ENCODE measurements at places on chromosomes 12 and 14. TPM values are rescaled to one million over a fixed set of nuclear protein-coding genes. Genes with fewer than 3 reads are reported as not detected.

DNA sequence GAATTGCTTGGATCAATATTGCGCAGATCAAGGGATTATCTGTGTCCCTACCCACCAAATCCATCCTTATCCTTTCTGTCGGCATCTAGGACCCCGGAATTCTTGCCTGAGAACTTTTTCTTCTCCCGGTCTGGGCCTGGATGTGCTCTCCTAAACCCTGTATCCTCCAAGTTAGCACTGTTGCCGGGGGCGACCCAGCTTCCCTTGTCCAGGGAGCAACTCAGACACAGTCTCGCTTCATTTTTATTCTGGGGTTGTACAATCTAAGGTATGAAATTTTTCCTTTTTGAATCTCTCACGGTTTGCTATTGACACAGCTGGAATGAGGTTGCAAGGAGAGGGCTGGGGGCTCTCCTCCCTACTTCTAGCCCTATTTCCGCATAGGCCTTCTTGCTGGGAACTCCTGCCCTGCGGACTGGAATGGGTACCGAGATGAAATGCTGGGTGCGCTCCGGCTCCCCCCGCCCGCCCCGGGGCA lies 403 bp upstream of the PNP start:
- no peak for DNase-seq

- DNase-seq, result no peak
Observed at GRCh38 chr12:114790276-114790675, 106.3 kb upstream of the TBX3 start.

- no peak for DNase-seq
Observed at GRCh38 chr12:118164798-118165486, 29.0 kb downstream of the PEBP1 start.

The NGB gene
- not detected for total RNA-seq

The SPX gene
- total RNA-seq, result 0.42 TPM

The GPR65 gene
- 17.5 TPM for total RNA-seq

The LRRIQ1 gene
- total RNA-seq, result not detected

The HOXC13 gene
- total RNA-seq, result not detected
